Uterus (tissue), 4 donors: ENCODE measurements at places on chromosomes 7 and 10. TPM values are rescaled to one million over a fixed set of nuclear protein-coding genes. Genes with fewer than 3 reads are reported as not detected.

DNA sequence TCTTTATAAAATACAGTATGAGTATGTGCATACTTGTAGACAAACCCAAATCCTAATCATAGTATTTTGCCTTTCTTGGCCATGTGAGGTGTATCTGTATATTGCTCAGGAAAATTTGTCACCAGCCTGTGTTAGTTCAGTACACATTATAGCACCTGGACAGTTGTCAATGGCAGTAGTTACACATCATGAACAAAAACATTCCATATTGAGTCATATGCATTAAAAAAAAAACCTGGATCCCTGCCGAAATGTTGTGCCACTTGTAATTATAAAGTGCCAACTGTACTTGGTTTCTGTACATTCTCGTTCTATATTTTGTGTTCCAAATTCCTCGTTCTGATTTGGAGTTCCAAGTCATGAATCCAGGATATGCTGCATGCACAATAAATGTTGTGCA is 410.4 kb downstream of the INHBA start:
- no peaks in the 10 kb centered on the region for H3K4me1 ChIP-seq
- H3K4me3 ChIP-seq = no peak overlapping the region
- no peak for DNase-seq
- H3K36me3 ChIP-seq = no peaks in the 10 kb centered on the region

DNA sequence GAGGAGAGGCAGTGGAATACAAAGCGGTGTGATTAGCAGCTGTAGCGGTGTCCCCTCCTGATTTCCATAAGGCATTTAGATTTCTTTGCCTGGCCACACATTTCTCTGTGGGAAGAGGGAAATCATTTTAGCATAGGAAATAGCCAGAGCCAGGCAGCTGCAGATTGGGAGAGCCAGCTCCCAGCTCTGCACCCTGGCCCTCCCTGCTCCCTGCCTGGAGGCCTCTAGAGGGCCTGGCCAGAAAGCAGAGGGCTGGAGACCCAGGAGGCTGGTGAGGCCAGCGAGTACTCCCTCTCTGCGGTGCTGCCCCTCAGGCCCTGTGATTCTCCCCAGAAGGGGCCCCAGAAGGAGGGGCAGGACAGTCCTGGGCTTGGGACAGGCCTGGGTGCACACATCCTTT is 85.7 kb downstream of the C10orf105 start:
- H3K27me3 ChIP-seq = no peaks in the 10 kb centered on the region
- H3K36me3 ChIP-seq = no peaks in the 10 kb centered on the region
- no peak for DNase-seq
- H3K4me3 ChIP-seq = no peak overlapping the region
- no peaks in the 10 kb centered on the region for H3K4me1 ChIP-seq
- no peak overlapping the region for H3K27ac ChIP-seq

DNA sequence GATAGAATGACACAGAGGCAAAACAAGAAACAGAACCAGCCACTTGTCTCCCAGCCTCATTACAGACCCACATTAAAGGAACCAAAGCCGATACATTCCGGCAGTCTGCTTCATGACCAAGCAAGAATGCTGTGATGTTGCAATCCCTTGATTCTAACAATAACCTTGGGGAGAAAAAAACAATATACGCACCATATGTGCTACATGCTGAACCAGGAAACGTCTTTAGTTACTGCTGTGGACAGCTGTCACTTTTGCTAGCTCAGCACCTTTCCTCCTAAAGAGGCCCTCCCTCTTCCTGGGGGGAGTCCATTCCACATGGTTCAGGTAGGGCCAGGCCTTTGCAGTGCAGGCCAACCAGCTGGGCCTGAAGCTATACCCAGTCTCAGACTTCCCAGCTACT is 79.1 kb downstream of the PRTFDC1 start:
- H3K4me1 ChIP-seq = no peaks in the 10 kb centered on the region
- H3K36me3 ChIP-seq = no peaks in the 10 kb centered on the region
- H3K4me3 ChIP-seq = no peak overlapping the region
- H3K27ac ChIP-seq = peak overlapping the region; percentile 41
- H3K27me3 ChIP-seq = no peaks in the 10 kb centered on the region

DNA sequence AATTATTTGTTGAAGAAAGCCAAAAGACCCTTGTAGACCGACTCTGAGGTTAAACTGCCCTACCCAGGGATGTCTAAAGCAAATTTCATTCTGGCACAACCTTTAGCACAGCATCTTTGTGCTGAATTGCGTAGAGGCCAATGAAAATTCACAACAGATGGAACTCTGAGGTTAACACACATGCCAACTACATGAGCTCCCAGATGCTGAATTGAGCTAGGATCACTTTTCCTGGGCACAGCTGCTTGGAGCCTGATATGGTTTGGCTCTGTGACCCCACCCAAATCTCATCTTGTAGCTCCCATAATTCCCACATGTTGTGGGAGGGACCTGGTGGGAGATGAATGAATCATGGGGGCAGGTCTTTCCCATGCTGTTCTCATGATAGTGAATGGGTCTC is 158.0 kb upstream of the PTN start:
- no peaks in the 10 kb centered on the region for H3K27me3 ChIP-seq
- no peak overlapping the region for H3K27ac ChIP-seq
- no peak overlapping the region for H3K4me3 ChIP-seq
- no peaks in the 10 kb centered on the region for H3K36me3 ChIP-seq
- DNase-seq = no peak

GRCh38 chr10:105952153-105952552 is 1212.4 kb downstream of the SORCS1 start:
- no peaks in the 10 kb centered on the region for H3K4me1 ChIP-seq
- no peak for DNase-seq
- H3K4me3 ChIP-seq = no peak overlapping the region
- peak overlapping the region; percentile 43 for H3K27ac ChIP-seq

GRCh38 chr10:78044179-78044578 is 10.5 kb downstream of the RPS24 start:
- peaks cover 3% of the 10 kb centered on the region for H3K4me1 ChIP-seq
- no peaks in the 10 kb centered on the region for H3K36me3 ChIP-seq
- no peak for DNase-seq
- no peak overlapping the region for H3K4me3 ChIP-seq

- H3K36me3 ChIP-seq = no peaks in the 10 kb centered on the region
- H3K4me1 ChIP-seq = no peaks in the 10 kb centered on the region
- H3K27me3 ChIP-seq = no peaks in the 10 kb centered on the region
- H3K4me3 ChIP-seq = no peak overlapping the region
- no peak overlapping the region for H3K27ac ChIP-seq
- DNase-seq = no peak
These were observed 6.6 kb upstream of the ZNF786 start for GRCh38 chr7:149097088-149097487.

DNA sequence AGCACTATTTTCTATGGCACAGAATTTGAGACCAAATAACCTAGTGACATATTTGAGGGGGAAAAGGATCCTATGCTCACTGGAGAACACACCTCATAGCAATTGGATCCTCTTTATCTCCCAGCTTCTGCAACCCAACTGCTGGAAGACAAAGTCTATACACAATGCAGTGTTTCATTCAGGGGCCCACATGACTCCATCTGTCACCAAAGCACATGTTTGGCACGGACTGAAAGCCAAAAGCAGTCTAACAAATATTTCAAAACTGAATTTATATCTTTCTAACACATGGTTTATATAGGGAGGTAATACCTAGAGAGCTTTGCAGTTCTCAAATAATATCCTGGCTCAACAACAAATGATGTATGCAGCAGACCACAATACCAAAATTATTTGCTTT is 39.2 kb downstream of the ADAM12 start:
- H3K4me1 ChIP-seq = no peaks in the 10 kb centered on the region
- DNase-seq = no peak
- H3K27ac ChIP-seq = no peak overlapping the region
- H3K27me3 ChIP-seq = no peaks in the 10 kb centered on the region
- H3K36me3 ChIP-seq = no peaks in the 10 kb centered on the region

- H3K27me3 ChIP-seq = no peaks in the 10 kb centered on the region
- no peaks in the 10 kb centered on the region for H3K4me1 ChIP-seq
- DNase-seq = no peak
- H3K36me3 ChIP-seq = no peaks in the 10 kb centered on the region
- H3K27ac ChIP-seq = no peak overlapping the region
These were observed 344.1 kb upstream of the HPS1 start for GRCh38 chr10:98790817-98791216.

The SNX10 gene
- total RNA-seq = 16.8 TPM

The ANK3 gene
- 34.8 TPM for total RNA-seq

The NRCAM gene
- 0.77 TPM for total RNA-seq

The TFPI2 gene
- 6.2 TPM for total RNA-seq

The LIPM gene
- not detected for total RNA-seq

The IRF5 gene
- 5.6 TPM for total RNA-seq

The IKZF1 gene
- total RNA-seq = 7.0 TPM
